Activated T-cell treated with anti-CD3 and anti-CD28 coated beads, Interleukin-2, amount 50 U/mL, for 48 hours (primary cell): ENCODE measurements at places on chromosomes 2 and 18.

DNA sequence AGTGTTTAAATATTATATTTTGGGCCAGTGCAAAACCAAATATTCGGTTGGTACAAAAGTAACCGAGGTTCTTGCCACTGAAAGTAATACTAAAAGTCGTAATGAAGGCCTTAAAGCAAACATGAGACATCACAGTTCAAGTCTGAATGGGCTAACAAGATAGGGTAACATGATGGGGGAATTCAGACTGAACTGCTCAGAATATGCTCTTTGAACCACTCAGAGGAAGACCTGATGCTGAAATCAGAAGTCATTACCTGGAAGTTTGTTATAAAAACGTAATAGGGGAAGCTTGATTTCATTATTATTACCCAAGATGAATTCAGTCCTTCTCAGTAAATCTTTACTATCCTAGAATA is 26.6 kb downstream of the CDKL4 start:
- DNase-seq, result no peak

DNA sequence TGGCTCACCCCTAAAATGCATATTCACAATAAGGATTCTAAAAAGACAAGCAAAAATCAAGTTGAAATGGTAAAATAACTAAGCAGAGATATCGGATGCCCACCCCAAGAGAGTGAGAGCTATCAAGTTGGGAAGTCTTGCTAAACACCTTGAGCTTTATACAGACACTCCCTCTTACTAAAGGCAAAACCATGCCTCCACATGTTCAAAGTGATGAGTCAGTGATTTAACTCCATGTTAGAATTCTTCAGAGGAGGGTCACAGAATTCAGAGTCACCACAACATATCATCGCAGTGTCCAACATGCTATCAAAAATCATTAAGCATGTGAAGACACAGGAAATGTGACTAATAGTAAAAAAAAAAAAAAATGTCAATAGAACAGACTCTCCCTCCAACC is 20.6 kb upstream of the ST8SIA3 start:
- no peak for DNase-seq

DNA sequence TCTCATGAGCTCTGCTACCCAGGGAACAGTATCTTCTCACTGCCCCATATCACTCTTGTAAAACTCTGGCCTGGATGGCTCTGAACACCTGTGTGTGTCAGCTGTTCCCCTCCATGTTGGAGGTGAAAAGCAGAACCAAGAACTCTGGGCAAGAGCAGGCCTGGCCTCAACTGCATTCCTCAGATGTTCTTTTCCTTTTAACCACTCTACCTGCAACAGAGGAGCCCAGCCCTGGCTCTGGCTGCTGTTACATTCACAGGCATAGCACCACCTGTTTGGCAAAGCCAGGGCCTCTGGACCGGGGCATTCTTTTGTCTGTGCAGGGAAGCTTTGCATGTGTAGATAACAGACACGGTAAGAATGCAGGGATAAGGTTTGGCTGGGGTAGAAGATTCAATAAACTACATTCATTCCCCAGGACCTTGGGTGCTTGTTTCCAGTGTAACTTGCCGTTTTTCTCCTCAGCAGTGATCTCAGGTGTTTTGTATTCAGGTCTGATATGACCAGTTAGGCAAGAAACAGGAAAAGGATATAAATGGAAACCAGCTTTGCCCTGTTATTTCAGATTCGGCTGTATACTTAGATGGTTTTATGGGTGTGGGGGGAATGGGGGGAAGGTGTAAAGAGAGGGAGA is 95.1 kb downstream of the SPTBN1 start:
- DNase-seq, result no peak

DNA sequence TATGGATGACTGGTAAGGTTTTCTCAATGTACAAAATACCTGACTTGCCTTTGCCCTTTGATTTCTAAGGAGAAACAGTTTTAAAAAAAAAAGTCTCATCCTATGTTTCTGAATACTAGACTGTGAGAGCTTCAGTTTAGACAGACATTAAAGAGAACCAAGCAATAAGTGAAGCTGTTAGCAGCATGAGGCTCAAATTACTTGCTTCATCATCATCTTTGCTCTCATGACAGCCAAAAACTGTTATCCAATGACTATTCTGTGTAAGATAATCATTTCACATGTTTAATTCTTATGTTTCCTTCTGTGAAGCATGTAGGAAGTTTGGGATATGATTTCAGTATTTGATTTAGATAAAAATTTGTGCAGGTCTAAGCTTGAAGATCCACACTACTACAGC is 129.2 kb downstream of the COMMD1 start:
- no peak for DNase-seq

DNA sequence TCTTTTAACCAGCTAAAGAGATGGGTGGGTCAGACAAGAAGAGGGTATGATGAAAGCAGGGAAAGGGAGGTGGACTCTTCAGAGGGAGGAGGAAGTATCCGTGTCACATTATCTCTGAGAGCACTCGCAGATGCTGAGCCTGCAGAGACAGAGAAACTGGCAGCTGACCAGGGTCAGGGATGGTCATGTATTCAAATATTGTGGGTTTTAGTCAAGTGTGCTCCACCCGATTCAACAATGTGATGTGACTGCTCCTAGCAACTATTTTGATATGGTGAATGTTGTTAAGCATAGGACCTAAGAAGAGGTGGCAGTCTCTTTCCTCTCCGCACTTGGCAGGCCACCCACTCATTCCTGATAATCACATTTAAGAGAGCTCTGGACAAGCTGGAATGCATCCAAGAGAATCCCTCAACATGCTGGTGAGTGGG is 1.3 kb upstream of the CLIP4 start:
- no peak for DNase-seq

GRCh38 chr18:68694316-68694715 is 20.6 kb downstream of the TMX3 start:
- DNase-seq, result no peak

DNA sequence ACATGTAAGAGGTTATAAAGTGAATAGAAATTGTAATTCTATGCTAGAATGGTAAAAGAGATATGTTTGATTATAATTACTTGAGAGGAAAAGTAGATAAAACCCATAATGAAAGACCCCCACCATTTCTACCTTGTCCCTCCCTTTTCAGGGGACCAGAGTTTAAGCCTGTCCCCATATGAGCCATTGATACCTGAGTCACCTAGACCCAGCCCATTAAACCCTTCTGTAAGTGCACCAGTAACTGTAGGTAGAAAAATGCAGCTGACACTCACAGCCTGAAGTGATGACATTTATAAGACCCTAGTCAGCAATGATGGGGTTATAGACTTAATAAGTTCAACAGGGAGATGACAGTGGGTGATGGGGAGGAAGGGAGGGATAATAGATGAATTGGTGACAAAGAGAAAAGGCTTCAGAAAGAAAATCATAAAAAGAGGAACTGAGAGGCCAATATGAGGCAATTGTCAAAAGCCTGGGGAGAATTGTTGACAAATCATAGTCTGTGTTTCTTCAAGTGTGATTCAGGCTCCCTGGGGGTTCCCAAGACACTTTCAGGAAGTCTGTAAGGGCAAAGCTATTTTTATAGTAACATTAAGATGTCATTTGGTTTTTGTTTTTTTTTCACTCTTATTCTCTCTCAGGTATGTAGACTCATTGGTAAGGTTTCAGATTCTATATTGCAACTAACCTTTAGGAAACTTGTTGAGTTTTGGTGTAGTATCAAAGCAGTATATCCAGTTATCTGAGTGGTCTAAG is 544.2 kb downstream of the SATB2 start:
- DNase-seq, result no peak

GRCh38 chr2:138373993-138374408 is 127.6 kb upstream of the SPOPL start:
- DNase-seq, result no peak
